NT2/D1 (cell line): ENCODE measurements at places on chromosomes 16 and 17.

GRCh38 chr17:18991531-18992315 is 12.8 kb downstream of the FAM83G start:
- no peak for DNase-seq

DNA sequence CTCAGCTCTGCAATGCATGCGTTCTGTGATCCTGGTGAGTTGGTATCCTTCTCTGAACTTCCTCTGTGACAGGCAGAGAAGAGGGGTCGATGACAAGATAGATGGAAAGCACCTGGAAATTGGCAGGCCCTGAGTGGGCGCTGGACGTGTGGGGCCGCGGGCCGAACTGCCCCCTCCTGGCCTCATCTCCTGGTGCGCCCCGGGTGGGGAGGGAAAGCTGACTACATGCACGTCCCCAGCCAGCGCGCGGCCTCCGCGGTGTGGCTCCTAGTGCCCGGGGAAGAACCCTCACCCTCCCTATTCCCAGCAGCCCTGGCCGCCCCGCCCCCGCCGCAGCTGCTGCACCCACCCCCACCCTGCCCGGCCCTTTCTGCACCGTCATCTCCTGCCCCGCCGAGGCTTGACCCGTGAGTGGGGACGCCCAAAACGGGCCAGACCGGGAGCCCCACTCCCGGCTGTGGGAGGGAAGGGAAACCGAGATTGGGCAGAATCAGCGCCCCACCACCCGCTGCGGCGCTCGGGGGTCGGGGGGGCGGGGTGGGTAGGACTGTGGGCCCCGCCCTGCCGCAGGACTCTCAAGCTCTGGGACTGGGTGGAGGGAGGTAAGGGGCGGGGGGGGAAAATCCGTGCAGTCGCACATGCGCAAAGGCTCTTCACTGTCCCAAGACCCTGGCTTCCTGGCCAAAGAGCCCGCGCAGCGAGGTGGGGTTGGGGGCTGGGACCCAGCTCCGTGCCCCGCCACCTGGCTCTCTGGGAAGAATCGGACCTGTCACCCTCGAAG is at the start of gene NOL3:
TSS of gene NOL3 (plus strand) at position 371 of the 781 bp plus-strand sequence.
- DNase-seq, result no peak

GRCh38 chr17:1159431-1160180 is 20.2 kb downstream of the ABR start:
- no peak for DNase-seq

- DNase-seq, result no peak
Observed at GRCh38 chr16:5906351-5906750, 808.8 kb upstream of the EEF2KMT start.

DNA sequence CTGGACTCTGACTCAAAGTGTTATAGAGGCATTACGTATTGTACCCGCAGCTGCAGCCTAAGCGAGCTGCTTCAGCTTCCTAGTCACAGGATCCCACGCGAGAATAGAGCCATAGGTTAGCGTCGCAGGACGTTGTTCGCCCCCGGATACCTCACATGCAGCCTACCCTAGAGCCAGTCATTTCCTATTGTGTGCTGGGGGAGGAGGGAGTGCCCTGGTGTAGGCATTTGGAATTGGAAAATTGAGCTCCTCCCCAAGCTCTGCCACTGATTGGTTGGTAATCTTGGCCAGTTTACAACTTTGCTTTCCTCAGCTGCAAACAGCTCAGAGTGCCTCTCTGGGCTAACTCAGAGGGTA is 530 bp downstream of the NAA60 start:
- peak; percentile 42 for DNase-seq

- no peak for DNase-seq
Observed at GRCh38 chr17:58050966-58051365, 32.3 kb upstream of the DYNLL2 start.

DNA sequence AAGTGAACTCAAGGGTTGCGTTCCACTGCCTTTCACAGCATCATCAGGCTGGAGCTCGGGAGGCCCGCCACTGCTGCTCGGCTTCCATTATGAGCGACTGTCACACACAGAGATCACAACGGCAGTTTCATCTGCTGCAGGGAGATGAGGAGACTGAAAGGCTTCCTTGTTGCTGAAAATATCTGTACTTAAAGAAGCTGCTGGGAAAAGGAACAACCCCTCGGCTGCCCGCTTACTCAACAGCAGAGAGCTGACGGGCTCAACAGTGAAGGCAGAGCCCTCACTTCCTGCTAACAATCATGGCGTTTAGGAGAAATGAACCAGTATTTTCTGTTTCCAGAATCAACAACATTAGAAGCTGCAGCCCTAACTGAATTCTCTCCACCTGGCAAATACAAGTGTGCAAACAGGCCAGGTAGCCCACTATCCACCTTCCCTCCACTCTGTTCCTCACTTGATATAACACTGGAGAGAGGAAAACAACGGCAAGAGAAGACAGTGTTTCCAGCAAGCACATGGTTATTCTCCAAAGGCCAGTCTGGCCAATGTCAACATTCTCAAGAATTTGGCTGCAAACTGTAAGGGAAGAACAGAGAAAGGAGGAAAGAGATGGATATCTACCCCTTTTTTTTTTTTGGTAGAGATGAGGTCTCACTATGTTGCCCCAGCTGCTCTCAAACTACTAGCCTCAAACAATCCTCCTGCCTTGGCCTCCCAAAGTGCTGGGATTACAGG is 33.7 kb downstream of the MBTPS1 start:
- DNase-seq, result no peak

GRCh38 chr16:71894229-71894920 is 956 bp upstream of the IST1 start:
- peak; percentile 58 for DNase-seq
